Activated CD4-positive, alpha-beta T cell treated with anti-CD3 and anti-CD28 coated beads, Interleukin-10, Interleukin-2, amounts not matched to agents 100 ng/mL and 50 ng/mL, durations not matched to agents 16 hours and 8 hours (primary cell): ENCODE measurements at places on chromosomes 7 and 10.

GRCh38 chr10:93177511-93177910, 103.8 kb downstream of the CYP26A1 start:
- no peak for DNase-seq

GRCh38 chr7:68800316-68800715, 798.0 kb upstream of the AUTS2 start:
- DNase-seq: no peak

DNA sequence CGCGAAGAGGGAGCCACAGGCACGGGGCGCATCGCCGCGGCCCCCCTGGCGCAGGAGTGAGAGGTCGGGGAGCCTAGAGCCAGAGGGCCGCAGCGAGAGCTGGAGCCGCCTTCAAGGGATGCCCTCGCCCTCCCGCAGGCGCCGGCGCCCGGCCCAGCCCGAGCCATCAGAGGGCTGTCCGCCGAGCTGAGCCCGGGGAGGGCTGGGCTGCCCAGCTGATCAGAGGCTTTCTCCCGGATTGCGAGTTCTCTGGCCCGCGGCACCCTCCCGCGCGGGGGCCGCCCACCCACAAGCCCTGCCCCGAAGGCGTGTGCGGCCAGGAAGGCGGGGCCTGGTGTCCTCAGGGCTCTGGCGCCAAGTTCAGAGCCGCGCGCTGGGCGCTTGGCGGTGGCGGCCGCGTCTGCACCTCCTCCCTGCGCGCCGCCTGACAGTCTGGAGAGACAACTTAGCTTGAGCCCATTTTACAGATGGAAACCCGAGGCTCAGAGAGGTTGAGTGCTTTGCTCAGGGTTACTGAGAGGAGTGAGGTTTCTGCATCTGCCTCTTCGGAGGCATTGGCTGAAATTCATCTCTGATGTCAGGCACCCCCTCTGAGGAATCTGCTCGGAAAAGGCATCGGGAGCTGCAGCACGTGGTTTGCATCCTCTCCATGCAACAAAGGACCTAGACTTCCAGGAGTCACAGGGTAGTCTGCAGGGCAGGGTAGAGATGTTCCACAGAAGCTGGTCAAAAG, 3.8 kb upstream of the ANTXRL start:
- DNase-seq: peak; percentile 64

DNA sequence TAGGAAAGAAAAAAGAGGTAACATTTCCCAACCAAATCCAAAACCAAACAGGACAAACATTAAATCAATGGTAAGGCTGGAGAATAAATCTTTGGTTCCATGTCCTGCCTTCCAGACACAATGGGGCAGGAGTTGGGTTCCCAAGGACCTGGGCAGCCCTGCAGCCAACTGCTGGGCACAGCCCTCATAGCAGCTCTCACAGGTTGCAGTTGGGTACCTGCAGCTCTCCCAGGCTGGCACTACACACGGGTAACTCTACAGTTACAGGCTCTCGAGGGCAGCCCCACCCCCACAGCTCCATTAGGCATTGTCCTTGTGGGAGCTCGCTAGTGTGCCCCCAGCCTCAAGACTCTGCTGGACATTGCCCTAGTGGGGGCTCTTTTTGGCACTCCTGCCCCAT, 7.5 kb downstream of the GRB10 start:
- DNase-seq: no peak

DNA sequence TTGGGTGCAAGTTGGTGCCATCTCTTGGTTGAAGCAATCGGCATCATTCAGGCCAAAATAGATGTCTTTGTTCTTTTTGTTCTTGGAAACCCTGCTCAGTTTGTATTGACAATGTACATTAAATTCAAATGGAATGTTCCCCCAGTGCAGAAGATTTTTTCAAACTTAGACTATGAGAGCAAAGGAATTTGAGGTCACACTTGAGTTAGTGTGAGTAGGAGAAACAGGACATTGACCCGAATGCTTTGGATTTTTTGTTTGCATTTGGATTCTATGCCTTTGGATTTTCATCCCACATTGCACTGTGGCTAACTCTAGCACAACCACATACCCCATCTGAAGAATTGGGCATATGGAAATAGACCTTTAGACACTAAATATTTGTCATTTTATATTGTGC, 480.0 kb downstream of the GALNT17 start:
- no peak for DNase-seq

- no peak for DNase-seq
Measured at GRCh38 chr7:132336797-132337196, 239.5 kb downstream of the PLXNA4 start.

- DNase-seq: no peak
Measured at GRCh38 chr10:114735946-114736345, 77.9 kb upstream of the ABLIM1 start.

DNA sequence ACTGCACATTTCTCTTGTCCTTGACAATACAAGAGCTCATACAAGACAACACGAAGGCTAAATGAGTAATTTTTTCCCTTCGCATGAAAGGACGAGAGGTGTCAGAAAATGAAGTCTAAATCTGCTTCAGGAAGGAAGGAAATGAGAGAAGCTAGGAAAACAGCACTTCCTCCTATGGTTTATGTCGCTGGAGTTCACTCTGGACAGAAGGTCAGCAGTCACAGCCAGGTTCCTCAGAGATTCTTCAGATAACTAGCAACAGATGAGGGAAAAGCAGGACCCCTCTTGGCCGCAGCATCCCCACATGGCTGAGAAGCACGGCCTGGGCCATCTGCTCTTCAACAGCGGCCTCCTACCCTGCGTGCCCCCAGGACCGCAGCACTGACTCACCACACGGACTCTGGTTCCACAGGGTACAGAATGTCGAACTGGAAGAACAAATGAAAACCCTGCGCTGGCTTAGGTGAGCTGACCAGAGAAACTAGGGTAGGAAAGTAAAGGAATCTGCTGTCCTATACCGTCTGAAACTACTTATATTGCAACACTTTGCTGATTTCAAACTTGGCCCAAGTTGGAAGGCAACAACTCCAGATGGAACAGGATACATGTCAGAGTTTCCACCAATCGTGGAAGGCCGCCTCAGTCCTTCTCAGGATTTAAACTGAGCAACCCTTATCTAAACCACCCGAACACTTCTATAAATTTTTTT, 26.3 kb downstream of the DNMBP start:
- no peak for DNase-seq

GRCh38 chr7:44762300-44762699, 13.7 kb downstream of the ZMIZ2 start:
- no peak for DNase-seq

GRCh38 chr7:7159063-7159658, 23.2 kb upstream of the C1GALT1 start:
- no peak for DNase-seq

GRCh38 chr10:80405626-80406025, 2.7 kb upstream of the PRXL2A start:
- DNase-seq: no peak

DNA sequence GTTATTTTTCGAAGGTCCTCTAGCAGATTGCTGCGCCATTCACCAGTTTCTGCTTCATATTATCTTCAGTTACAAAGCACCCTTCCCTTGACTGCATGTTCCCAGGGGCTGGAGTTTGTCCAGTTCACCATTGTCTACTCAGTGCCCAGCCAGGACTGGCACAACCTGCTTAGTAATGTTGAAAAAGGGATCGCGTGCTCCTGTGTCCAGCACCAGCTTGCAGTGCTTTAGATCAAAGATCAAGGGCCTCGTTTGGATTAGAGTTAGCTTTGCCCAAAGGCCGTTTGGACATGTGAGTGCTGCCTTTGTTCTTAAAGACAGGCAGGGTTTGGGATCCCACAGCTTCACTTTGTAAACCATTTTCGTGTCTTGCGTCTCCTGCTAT, 867 bp downstream of the ATP6V0E2 start:
- no peak for DNase-seq

GRCh38 chr10:3668276-3668965, 116.6 kb downstream of the KLF6 start:
- DNase-seq: peak; percentile 73

DNA sequence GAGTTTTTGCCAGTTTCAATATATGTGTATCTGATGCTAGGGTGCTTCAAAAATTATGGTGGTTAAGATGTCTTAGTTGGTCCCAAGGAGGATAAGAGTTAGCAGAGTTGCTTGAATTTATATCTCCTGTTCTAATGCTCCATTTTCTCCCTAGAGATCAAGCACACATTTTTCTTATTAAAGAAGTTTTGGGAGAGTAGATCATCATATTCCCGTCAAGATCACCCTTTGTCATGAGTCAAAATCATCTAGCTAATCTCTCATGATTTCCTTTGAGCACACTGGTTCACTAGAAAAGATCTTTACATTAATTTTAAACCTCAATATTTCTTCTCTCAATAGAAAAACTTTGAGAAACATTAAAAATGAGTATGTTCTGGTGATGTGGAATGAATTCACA, 429.9 kb upstream of the SEMA3A start:
- no peak for DNase-seq

DNA sequence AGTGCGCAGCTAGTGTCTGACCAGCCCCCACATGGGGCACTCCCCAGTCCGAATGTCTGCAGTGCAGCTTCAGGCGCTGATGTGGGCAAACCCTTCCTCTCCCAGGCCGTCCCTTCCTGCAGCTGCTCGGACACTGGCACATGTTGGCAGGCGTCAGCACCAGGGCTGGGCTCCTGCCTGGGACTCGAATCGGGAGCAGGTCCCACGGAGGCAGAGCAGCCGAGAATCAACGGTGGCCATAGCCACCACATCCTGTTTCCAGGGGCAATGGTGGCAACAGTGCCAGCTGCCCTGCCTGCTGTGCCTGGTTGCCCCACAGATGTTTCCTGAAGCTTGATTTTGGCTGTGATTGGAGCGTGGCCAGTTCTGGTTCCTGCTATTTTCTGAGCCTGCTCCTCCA, 65.8 kb downstream of the MGMT start:
- no peak for DNase-seq

DNA sequence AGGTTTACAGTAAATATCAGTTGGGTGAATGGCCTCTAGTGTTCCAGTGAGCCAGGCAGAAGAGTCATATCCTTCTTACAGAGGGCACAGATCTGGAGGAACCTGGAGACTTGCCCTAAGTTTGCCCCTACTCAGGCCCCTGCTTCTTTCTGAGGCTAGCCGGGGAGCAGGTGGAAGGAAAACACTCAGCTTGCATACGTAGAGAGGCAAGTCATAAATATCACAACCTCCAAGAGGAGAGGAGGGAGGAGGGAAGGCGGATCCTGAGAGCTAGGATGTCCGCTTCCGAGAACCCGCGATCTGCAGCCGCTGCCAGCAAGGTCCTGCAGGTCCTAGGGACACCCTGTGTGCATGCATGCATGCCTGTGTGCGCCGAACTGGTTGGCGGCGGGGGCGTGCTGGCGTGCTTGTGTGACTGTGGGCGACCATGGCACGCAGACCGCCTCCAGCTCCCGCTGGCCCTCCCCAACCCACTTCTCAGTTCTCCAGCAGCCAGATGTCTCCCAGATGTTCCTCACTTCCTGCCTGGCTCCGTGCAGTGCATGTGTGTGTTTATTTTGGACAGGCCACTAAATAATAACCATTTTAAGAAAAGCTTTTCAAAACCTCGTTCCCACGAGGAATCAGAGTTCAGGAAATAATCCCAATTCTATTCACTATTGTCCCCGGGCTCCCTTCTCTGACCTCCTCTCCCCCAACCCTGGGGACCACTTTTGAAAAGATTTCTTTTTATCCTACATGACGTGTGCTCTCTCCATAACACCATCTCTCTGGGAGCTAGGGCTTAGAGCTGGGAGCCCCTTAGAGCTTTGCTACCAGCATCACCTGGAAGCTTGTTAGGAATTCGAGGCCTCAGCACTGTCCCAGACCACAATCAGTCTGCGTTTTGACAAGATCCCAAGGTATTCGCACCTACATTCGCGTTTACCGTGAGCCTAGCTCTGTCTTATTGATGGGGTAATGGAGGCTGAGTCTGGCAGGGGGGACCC, 32.4 kb downstream of the UNC5B start:
- DNase-seq: no peak

DNA sequence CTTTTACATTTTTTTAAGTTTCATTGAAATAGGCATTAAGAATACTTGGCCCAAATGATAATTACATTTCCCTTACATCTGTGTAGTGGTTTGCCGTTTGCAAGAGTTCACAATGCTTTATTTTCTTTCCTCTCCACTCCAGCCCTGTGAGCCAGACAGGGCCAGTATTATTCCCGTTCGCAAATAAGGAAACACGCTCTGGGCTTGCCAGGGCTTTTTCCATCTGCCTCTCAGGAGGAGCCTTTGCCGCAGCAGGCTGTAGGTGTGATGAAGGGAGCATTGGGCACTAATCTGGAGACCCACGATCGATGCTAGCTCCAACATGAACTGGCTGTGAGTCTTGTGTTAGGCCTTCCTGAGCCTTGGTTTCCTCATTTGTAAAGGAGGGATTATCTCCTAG, 154.4 kb downstream of the GALNT17 start:
- DNase-seq: no peak

DNA sequence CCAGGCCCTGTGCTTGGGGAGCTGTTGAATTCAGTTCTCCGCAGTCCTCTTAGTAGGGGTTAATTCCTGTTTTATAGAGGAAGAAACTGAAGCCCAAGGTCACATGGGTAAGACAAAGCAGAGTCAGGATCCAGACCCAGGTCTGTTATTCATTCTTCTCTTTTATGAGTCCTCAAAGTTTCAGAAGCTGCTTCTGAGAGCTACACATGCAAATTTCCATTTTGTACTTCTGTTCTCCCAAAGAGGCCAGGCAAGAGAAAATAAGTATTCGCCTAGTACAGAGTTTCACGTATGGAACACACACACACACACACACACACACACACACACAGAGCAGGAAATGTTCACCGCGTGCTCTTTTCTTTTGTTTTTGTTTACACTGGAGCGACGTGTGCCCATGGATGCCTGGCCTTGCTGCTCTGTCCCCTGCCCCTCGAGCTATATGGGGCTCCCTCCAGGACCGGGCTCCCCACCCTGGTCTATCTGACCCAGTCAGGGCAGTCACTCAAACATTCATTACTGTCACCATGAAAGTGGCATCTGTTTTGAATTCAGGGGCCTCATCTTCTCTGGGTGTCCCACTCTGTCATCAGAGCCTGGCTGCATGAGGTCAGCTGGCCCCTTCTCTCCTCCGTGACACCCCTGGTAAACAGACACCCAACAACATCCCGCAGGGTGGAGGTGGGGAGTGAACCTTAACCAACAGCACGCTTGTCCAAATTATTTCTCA, 84.4 kb downstream of the TNS3 start:
- DNase-seq: no peak

- no peak for DNase-seq
Measured at GRCh38 chr10:79384773-79385391, 37.6 kb downstream of the PPIF start.

- peak; percentile 20 for DNase-seq
Measured at GRCh38 chr7:33773053-33773452, 132.3 kb upstream of the BMPER start.

- no peak for DNase-seq
Measured at GRCh38 chr10:3056280-3057037, 10.9 kb upstream of the PFKP start.

GRCh38 chr7:18590744-18591340, 95.3 kb downstream of the HDAC9 start:
- DNase-seq: peak; percentile 29

- DNase-seq: no peak
Measured at GRCh38 chr10:78942091-78942501, 126.7 kb upstream of the ZMIZ1 start.

- peak; percentile 24 for DNase-seq
Measured at GRCh38 chr10:132942101-132943057, at the start of gene CFAP46. TSS of gene CFAP46 (minus strand) at chr10:132942570. CDS start at chr10:132942484, 86 bp downstream.
